ENCODE measurements at places on chromosomes 4 and X.

DNA sequence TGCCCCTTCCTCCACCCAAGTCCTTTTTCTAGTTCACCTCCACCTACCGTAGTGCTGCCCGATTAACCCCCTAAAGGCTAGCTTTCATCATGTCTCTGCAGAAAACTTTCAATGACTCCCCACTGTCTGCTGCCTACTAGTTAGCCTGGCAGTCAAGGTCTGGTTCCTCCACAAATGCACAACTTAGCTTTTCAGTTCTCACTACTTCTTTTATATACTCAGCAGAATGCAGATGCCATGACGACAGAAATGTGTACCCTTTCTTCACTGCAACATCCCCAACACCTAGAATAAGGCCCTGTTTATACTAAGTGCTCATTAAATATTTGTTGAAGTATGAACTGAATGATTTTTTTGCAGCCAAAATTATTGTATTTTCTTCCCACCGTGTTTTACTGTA is 30.9 kb upstream of the RASGEF1B start:
- no peak for DNase-seq

DNA sequence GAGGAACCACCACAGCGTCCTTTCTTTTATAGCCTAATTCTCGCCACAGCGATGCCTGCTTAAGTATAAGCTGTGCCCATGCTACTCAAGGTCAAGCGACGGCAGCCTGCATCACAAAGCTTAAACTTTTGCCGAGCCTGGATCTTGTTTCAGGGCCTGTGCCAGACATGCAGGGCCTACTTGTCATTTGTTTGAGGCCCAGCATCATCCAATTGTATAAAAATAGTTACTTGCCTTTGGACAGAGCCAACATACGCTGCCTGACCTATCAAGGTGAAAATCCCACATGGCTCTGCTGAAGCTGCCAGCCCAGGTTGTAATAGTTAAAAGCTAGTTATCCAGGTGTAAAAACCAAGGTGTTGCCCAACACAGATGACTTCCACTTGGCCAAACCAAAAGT is 107.1 kb downstream of the TMEM131L start:
- DNase-seq, result no peak

DNA sequence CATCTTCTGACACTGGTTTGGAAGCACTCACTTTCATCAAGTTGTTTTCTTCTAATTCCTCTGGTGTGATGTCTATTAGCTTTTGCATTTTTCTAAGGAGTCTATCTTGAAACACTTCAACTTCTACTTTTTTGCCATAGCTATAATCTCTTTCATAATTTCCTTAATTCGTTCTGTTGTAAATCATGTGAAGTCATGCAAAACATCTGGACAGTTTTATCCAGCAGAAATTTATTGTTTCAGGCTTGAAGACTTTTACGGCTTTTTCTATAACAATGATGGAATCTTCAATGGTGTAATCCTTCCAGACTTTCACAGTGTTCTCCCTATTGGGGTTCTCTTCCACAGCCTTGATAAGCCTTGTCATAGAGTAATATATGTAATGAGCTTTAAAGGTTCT is 74.9 kb upstream of the PABPC4L start:
- DNase-seq, result no peak

- DNase-seq, result no peak
Observed at GRCh38 chr4:78031417-78031950, 25.6 kb upstream of the FRAS1 start.

DNA sequence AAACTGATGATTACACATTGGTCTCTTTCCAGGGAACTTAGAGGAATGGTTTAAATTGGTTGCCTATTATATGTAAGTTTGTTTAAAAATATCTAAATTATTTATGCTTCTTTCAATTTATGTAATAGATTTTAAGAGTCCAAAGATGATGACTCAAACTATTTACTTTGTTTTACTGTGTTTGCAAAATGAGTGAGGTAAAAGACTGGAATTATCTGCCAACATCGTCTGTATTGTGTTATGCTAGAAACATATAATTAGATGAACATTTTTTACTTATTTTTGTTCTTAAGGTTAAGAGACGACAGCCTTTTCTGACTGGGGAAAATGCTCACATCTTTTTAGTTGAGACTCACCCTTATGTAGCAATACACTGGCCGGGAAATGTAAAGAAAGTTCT is 51.1 kb upstream of the SYTL5 start:
- no peak for DNase-seq

- DNase-seq, result no peak
Observed at GRCh38 chr4:70946939-70947338, 44.8 kb downstream of the MOB1B start.

DNA sequence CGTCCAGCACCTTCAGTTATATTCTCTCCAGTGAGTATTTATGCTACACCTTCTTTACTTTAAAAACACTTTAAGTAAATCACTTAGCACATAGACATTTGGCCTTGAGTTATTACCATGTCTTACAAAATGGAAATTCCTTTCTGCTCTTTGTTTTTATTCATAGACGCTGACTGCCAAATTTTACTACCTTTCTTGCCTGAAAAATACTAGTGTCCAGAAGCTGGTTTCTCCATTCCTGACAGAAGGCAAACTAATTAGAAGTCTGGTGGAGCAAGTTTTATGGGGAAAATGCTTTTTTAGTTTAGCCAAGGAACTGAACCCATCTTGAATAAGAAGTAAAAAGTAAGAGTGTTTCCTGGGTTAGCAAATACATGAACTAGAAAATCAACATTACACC is 65.5 kb downstream of the SPATA18 start:
- DNase-seq, result no peak

GRCh38 chr4:99665983-99666382 is 8.4 kb upstream of the C4orf54 start:
- no peak for DNase-seq

GRCh38 chrX:124925681-124926080 is 394.0 kb upstream of the TEX13C start:
- no peak for DNase-seq

DNA sequence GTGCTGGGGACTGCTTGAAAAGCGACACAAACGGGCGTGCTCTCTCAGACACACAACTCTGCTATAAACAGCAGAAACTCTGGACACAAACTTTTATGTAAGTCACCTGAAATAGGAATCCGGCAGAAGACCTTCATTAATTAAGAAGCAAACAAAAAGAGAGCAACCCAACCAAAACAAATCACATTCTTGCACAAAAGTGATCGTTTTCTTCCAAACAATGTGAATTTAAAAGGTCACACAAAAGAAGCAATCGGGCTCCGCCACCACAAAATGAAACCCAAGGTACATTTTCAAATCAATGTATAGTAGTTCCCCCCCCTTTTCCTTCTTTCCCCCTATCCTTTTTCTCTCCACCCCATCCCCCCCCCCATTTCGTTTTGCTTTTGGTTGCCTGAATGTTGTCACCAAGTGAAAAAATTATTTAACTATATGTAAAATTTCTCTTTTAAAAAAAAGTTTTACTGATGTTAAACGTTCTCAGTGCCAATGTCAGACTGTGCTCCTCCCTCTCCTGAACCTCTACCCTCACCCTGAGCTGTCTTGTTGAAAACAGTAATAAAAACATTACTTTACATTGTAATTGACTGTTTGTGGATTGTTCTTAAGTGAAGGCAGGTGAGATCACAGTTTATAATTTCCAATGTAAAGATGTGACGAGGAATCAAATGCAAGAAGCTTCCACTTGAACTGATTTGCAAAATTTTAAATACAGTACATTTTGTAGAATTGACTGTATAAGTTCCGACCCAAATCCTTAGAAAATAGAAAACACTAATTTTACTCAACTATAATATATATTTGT is 2.4 kb downstream of the MAB21L2 start:
- DNase-seq, result no peak

GRCh38 chrX:45140812-45141211 is 59.9 kb downstream of the DIPK2B start:
- DNase-seq, result no peak

DNA sequence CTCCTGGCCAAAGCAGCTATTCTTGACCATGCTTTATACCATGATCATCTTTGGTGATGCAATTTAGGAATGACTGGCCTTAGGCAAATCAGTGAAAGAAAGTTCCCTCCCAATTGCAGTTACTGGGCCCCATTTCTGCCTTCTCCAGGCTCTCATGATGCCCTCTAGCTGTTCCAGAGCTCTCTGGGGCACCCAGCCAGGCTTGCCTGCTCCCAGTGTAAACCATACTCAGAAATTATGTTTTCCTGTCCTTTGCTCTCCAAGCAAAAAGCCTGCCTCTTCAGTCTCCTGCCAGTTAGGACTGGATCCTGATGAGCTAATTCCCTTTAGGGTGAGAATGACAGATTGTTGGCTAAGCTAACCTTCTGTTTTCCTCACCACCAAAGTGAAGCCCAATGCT is 85.3 kb upstream of the RBPJ start:
- DNase-seq, result no peak

DNA sequence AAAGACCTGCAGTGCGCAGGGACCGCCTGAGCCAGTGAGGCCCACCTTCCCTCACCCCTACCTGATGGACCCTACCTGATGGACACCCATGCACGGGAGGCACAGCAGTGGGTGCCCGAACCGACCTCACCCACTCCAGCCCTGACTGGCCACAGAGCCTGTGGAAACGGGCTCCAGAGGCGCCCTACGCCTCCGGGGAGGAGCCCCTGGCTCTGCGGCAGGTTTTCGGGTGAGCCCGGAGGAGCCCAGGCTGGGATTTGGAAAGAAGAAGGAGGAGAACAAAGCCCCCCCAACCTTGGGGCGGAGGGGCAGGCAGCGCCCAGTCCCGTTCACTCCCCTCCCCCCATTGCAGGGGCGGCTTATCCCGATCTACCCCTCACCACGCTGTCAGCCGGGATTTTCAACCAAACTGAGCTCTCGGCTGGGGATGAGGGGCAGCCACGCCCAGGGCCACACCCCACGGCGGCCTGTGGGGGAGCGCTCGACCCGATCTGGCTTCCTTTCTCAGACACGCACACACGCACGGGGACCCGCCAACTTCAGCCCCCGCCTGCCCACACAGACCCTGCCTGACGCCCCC is 675 bp downstream of the L1CAM start:
- no peak for DNase-seq

DNA sequence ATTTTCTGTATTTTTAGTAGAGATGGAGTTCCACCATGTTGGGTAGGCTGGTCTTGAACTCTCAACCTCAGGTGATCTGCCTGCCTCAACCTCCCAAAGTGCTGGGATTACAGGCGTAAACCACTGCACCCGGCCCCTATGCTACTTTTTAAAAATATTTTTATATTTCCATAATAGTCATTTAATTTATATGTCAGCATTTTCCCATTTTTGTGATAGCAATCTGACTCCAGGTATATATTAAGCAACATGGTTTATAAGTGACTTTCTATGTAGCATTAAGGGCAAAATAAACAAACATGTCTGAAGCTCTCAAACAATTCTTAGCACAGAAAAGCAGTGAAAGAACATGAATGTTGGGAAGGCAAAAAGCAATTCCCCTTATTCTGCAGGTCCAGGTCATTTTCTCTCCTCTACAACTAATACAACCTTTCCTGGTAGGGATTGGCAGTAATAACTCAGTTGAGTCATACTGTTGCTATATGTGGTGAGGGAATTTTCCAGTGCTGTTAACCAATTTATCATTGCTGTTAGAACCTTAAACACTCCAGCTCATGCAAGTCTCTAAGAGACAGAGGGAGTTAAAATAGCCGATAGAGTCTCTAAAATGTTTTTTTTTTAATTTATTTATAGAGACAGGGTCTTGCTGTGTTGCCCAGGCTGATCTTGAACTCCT is 24.0 kb downstream of the SMIM14 start:
- DNase-seq, result no peak

- no peak for DNase-seq
Observed at GRCh38 chr4:19944251-19944650, 307.5 kb upstream of the SLIT2 start.

DNA sequence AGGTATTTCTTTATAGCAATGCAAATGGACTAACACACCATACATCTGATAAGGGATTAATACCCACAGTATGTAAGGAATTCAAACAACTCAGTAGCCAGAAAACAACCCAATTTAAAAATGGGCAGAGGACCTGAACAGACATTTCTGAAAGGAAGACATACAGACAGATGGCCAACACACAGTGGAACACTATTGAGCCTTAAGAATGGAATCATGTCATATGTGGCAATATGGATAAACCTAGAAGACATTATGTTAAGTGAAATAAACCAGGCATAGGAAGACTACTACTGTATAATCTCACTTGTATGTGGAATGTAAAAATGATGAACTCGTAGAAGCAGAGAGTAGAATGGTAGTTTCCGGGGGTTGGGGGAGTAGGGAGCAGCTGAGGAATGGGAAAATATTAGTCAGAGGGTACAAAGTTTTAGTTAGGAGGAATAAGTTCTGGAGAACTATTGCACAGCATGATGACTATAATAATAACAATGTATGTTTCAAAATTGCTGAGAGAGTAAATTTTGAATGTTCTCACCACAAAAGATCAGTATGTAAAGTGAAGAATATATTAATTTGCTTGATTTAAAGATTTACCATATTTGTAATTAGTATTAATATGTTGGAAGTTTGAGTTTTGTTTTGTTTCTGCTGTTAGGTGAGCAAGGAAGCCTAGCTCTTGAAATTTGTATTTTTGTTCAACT is 25.2 kb downstream of the WDR44 start:
- no peak for DNase-seq

DNA sequence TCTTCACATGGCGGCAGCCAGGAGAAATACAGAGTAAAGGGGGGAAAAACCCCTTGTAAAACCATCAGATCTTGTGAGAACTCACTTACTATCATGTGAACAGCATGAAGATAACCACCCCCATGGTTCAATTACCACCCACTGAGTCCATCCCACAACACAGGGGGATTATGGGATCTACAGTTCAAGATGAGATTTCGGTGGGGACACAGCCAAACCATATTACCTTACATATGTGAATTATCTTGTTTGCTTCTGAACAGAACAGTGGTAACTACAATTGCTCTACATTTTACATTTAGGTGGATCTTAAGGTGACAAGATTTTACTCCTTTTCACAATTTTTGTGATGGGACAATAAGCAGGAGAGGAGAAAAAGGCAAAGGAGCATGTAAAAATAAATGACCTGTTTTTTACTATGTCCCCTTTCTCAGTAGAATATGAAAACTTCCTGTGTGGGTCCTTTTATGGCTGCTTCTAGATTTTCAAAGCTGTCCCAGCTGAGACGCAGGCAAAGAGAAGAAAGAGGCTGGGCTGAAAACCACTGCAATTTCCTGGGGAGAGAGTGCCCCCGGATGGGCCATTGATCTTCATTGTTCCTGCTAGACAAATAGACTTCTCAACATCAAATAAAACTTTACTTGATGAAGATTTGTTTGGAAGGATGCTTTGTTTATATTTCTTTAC is 45.9 kb upstream of the PGM2 start:
- peak; percentile 1 for DNase-seq

DNA sequence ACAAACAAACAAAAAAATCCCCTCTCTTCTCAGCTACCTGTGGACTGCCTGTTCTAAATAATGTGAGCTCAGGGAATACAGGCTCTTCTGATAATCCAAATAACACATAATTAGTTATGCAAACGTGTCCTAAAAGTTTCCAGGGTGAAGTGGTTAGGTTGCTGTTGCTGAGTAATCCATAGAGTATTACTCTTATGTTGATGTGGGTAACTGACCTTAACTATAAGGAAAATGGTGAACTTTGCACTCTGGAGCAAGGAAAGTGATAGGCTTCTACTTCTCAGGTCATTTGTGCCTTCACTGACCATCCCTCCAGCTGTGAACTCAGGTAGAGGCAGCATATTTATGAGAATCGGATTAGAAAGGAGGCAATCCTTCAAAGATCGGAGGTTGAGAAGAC is 19.9 kb downstream of the MSN start:
- no peak for DNase-seq

GRCh38 chr4:141570290-141570689 is 66.1 kb upstream of the IL15 start:
- DNase-seq, result no peak
